CD4-positive, alpha-beta T cell treated with Interleukin-2 at 100 ng/mL for 4 hours (primary cell): ENCODE measurements at places on chromosomes 13 and 19.

DNA sequence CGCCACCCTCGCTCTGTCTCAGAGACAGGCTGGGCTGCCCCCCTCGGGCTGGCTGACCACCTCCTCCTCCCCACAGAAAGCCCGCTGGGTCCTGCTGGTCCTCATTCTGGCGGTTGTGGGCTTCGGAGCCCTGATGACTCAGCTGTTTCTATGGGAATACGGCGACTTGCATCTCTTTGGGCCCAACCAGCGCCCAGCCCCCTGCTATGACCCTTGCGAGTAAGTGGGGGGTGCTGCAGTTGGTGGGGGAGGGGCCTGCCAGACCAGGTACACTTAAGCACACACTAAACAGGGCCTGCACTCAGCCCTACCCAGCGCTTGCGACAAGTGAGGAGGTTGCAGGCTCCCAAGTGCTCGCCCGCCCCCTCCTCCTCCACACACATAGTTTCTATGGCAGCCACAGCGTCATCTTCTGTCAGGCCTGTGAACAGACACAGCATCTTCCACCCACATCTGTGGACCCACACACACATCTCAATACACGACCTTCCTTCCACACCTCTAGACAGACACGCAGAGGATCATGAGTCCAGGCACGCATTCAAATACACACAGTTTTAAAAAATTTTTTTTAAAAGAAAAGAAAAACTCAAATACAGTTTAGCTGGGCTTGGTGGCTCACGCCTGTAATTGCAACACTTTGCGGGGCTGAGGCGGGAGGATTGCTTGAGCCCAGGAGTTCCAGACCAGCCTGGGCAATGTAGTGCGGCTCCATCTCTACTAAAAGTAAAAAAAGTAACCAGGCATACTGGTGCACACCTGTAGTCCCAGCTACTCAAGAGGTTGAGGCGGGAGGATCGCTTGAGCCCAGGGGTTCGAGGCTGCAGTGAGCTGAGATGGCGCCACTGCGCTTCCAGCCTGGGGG lies 18.4 kb downstream of the PLD3 start:
- DNase-seq: no peak

GRCh38 chr13:64506246-64506645 lies 2723.9 kb downstream of the PCDH9 start:
- DNase-seq: no peak

DNA sequence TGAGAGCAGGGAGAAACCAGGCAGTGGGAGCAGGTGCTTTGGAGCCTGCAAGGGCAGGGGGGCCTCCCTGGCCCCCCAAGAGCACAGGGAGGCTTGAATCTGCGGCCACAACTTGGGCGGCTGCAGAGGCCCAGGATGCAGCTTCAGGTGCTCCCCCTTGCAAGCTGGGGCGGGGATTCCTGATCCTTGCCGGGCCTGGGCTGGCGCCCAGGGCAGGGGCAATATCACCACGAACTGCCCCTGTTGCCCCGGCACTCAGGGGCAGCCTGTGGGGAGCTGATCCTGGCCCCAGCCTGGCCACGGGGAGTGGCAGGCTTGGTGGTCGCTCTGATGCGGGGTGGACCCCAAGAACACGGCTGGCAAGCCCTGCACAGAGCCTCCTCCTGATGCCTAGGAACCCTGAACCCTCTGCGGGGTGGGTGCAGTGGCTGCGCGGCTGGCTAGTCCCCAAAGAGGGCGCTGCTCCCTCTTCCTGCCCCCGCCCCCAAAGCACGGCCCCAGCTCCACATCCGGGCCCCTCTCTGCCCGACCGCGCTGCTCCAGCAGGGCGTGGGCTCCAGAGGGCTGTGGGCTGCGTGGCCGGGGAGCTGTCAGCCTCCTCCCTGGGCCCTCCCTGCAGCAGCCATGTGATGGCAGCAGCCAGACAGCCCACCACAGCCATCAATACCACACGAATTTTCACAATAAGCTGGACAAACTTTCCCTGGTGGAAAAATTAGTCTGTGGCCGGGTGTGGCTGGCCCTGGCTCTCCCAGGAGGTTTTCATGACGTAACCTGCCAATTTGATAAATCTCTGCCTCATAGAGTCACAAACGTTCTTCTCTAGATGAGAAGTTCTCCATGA lies 21.0 kb downstream of the TNFSF9 start:
- DNase-seq: peak; percentile 64

- DNase-seq: no peak
These were observed 31.4 kb upstream of the ZNF492 start for GRCh38 chr19:22602631-22603272.

DNA sequence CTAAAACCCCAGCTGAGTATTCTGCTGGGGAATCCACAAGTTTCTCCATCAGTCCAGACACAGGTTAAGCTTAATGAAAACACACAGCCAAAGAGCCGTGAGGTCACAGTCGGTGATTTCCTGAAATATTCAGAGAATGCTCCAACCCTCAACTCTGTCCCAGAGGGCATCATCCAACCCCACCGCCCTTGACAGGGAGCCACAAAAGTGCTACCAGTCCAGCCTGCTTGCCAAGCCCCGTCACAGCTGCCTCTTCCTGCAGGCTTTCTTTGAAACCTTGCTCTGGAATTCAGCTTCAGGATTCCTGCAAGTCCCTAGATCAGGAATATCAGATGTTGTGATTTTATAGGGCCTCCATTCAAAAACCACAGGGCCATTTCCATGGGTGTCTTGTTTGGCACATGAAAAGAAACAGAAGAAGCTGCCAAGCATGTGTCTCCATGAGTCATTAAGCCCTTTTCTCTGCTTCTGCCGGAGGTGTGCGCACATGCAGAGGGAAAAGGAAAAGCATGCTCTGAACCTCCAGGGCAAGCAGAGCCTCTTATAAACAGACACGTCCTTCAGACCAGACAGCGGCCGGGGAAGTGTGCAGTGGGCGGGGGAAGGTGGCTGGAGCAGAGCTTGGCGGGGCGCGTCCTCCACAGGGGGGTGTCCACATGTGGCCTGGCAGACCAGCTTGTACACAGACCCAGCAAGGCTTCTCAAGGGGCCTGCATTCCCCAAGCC lies 164.7 kb downstream of the KATNAL1 start:
- DNase-seq: peak; percentile 44

DNA sequence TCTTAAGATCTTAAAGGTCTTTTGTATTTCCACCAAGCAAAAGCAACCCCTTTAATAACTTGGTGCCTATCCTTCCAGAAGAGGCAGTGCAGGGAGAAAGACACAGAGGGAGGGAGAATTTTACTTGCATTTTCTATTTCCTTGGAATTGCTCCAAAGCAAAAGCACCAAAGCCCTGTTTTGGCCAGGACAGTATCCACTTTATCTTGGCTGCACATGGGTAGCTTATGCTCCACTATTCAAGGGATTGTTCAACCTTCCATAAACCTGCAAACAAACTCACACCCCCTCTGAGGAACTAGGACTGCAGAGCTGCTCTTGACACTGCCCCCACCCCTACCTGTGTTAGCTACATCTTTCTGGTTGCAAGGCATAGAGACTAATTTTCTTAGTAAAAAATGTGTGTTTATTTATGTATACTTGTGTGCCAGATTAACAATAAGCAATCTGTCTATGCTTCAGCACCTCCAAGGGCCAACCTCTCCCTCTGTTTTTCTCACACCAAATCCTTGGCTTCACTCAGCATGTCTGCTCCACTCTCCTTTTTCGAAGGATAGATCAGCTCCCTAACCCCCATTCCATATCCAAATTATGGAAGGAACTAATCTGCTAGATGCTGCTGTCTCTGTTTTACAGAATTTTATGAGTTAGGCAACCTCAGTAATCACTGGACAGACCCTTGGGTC lies 68.1 kb upstream of the KLF12 start:
- no peak for DNase-seq

DNA sequence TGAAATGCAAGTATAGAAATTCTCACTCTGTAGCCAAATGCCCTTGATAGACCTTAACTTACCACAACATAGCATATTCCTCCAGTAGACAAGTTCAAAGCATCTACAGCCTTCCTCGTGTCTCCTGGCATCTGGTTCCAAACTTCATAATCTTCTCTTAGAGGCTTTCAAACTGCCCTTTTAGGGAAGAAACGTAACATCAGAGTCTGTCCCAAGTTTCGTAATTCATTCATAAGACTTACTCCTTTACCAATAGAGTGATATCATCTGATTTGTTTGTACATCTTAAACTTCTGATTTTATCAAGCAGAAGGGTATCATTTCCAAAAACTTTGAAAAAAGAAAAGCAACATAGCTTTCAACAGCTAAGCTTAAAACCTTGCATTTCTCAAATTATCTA lies 137.4 kb downstream of the SPRY2 start:
- DNase-seq: no peak

DNA sequence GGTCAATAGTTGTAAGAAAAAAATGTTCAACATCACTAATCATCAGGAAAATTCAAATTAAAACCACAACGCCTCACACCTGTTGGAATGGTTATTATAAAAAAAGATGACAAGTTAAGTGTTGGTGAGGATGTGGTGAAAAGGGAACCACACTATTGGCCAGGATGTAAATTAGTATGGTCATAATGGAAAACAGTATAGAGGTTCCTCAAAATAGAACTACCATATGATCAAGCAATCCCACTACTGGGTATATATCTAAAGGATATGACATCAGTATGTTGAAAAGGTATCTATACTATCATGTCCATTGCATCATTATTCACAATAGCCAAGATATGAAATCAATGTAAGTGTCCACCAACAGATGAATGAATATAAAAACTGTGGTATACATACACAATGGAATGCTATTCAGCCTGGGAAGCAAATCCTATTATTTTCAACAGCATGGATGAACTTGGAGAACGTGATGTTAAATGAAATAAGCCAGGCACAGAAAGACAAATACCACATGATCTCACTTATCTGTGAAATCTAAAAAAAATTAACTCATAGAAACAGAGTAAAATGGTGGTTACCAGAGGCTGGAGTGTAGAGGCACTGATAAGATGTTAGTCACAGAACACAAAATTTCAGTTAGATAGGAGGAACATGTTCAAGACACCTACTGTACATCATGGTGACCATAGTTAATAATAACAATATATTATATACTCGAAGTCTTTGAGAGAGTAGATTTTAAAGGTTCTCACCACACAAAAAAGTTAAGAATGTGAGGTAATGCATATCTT lies 56.6 kb downstream of the TBC1D4 start:
- no peak for DNase-seq

GRCh38 chr19:29479941-29480340 lies 45.9 kb upstream of the VSTM2B start:
- no peak for DNase-seq

DNA sequence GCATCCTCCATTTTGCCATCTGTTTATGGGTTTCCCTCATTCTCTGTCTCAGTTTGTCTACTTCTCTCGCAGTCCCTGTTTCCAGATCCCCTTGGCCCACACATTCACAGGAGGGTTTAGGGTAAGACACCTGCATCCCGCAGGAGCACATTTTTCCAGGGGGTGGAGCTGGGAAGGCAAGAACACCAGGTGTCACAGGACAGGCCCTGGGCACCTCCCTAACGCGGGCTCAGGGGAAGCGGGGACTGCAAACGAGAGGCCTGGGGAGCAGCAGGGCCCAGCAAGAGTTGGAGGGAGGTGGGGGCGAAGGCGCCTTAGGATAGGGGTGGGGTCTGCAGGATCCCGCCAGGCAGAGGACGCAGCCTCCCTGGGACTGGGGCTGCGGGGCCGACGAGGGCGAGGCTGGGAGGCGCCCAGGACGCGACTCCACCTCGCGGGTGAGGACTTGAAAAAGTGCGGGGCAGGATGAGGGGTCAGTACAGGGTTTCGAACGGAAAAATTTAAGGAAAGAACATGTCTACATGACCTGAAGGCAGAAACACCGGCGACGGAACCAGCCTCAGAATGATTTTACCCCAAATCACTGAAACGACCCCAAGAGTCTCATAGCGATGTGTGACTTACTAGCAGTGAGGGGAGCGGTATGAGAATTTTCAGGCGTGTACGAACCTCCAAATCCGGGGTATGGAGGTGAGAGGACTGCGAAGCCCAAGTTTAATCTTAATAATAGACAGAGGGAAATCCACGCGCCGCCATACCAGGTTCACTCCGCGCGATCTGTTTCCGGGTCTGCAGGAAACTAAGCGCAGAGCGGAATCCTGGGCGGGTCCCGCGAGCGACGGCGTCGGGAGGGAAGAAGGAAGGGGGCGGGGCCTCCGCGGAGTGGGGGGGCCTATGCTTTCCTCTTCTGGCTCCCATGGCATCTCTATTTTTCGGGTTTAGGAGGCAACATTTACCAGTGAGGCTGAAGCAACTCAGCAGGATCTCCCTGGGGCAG lies 7.1 kb upstream of the ERVV-2 start:
- no peak for DNase-seq

- no peak for DNase-seq
These were observed 219.5 kb downstream of the DCT start for GRCh38 chr13:94259984-94260383.

DNA sequence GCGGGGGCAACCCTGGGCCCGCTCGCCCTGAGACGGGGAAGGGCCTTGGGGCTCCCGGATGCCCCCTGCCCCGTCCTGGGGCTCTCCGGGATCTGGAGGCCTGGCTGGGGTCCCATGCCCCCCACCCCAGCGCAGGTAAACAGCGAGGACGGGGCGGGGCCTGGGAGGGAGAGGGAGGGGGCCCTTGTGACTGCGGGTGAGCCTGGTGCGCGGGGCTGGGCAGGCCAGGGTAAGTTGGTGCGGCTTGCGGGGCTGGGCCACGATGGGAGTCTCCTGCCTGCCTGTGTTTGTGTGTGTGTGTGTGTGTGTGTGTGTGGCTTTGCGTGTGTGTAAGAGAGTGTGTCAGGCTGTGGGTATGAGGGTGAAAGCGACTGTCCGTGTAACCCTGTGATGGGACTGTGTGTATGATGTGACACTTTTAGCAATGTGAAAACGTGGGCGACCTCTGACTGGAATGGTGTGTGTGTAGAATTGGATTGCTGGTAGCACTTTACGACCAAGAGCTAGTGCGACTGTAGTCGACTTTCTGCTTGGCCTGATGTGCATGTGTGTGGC lies 426 bp downstream of the KLC3 start:
- no peak for DNase-seq

GRCh38 chr13:27851096-27851850 lies 59.0 kb downstream of the GSX1 start:
- DNase-seq: no peak

DNA sequence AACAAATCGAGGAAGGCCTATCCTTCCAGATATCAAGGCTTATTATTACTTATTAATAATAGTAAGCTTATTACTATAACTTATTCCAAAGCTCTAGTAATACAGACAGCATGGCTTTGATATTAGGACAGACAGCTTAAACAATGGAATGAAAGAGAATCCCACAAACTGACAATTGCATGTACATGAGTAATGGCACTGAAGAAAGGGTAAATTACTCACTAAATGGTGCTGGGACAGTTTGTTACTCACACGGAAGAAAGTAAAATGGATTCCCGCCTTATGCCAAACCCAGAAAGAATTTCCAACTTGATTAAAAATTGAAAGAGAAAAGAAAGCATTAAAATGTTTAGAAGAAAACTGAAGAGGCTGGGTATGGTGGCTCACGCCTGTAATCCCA lies 60.3 kb downstream of the MIPEP start:
- no peak for DNase-seq

GRCh38 chr19:40365613-40366401 lies 17.3 kb downstream of the PLD3 start:
- DNase-seq: peak; percentile 17

- no peak for DNase-seq
These were observed 5.2 kb downstream of the ZNF561 start for GRCh38 chr19:9615844-9616243.

GRCh38 chr19:6793411-6793810 lies 20.9 kb downstream of the VAV1 start:
- no peak for DNase-seq
